ENCODE measurements at places on chromosomes 11 and 22.

DNA sequence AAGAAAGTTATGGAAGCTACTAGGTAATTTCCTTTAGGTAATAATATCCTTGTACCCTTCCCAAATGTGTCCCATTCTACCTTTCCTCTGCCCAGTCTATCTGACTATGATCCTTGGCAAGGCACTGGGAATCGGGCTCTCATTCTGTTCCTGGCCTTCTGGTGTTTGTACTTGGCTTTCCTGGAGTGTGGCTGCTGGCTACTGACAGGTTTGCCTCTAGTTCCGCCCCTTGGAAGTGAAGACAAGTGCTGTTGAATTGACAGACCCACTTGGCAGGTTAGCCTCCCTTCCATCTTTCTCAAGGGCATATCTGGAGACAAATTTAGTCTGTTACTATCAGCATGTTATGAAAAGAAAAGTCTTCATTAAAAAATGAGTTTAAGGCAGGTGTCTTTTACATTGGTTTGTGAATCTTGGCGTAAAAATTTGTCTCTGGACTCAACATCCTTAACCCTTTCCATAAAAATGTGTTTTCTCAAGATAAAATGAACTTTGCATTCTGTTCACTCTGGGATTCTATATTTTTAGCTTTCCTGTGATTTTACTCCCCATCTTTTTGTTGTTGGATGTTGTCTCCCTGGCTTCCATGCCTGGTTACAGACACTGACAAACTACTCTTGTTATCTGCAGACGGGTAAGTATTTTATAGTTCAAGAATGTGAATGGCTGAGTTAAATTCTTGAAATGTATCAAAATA, 287.4 kb upstream of the PDGFD start:
- no peak for DNase-seq

DNA sequence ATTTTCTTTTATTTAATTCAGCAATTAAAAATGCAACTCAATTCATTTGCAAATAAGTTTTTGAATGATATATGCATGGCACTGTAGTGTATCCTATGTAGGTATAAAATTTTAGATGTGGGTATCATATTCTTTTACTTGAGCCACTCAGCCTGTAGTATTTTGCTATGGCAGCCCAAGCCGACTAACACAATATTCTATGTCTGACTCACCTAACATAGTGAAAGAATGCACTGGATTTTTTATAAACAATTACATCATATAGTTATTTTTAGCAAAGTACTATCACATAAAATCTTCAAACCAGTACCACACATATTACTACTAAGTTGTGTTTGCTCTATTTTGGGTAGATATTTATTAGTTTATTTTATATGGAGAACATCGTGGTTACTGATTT, 21.9 kb upstream of the GRIA4 start:
- no peak for DNase-seq

- peak; percentile 41 for DNase-seq
Observed at GRCh38 chr11:36492724-36493304, 17.3 kb downstream of the TRAF6 start.

DNA sequence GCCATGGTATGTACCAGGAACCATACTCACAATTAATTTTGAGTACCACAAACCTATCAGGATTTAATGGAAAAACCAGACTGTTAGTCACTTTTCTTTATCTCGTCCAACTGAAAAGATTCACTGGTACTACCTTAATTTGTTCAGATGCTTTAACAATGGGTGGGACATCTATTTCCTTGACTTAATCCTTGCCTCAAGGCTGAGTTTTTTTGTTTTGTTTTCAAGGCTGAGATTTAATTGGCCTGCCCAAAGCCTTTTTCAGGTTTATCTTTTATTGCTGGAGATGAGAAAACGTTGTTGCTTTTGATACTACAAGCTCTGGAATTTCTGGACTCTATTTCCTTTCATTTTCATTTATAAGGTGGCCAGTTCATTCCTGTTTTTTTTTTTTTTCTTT, 50.4 kb downstream of the NELL1 start:
- no peak for DNase-seq

GRCh38 chr22:39613549-39613921, 43.0 kb downstream of the CACNA1I start:
- no peak for DNase-seq

DNA sequence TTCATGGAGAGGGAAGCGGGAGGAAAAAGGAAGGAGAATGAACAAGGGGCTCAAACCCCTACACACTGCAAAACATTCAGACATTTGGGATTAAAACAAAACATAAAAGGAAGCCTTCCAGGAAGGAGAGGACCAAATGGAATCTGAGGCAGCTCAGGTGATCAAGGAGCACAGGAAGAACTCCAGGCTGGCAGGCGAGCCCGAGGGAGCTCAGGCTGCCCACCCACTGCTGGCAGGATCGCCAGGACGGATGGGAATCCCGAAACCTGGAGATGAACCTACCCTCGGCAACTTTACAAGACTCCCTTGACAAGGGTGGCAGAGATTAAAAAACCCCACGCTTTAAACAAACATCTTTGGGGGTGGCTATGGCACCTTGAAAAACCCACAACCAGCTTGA, 5.0 kb upstream of the PYGM start:
- DNase-seq = no peak

GRCh38 chr11:34667810-34668582, 47.1 kb downstream of the EHF start:
- DNase-seq = no peak

GRCh38 chr11:103325686-103326069, 216.5 kb downstream of the DYNC2H1 start:
- DNase-seq = no peak

DNA sequence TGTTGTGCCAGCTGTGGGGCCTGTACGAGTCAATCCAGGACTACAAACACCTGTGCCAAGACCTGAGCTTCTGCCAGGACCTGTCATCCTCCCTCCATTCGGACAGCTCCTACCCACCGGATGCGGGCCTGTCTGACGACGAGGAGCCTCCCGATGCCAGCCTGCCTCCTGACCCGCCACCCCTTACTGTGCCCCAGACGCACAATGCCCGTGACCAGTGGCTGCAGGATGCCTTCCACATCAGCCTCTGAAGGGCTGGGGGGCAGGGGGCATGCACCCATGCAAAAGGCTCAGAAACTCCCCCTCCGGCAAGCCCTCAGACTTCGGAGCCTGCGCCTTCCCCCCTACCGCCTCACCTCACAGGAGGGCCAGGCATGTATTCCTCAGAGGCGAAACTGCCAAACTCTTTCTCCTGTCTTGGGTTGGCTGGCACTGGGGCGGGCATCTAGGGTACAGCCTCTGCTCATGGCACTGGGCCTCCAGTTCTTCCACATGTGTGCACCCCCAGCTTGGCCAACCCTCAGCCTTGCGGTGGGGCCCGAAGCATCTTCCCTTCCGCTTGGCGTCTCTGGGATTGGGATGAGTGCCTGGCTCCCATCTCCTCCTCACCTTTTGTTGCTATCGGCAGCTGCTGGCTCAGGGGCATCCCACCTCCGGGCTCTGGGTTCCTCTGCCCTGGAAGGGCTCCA, 1.2 kb downstream of the FAM89B start:
- peak; percentile 55 for DNase-seq

GRCh38 chr11:66465373-66466224, 1.1 kb upstream of the PELI3 start:
- DNase-seq = no peak

DNA sequence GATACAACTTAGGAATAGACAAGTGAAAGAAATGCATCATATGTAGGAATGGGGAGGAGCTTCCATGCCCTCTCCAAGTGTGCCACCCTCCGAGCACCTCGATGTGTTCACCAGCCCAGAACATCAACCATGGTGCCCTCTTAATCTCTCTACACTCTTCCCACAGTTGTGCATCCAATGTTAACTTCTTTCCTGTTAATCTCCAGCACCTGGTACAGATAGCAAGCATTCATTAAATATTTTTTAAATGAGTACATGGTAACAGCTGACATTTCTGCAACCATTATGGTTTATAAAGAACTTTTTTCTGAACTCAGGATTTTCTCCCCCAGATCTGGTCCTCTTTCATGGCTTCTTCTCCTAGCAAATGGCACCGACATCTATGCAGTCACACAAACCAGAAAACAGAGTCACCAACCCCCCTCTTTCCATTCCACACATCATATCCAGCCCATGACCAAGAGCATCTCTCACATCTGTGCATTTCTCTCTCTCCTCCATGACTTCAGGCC, 118.1 kb upstream of the CLPB start:
- no peak for DNase-seq

GRCh38 chr11:113377681-113378412, 9.7 kb upstream of the ANKK1 start:
- no peak for DNase-seq

DNA sequence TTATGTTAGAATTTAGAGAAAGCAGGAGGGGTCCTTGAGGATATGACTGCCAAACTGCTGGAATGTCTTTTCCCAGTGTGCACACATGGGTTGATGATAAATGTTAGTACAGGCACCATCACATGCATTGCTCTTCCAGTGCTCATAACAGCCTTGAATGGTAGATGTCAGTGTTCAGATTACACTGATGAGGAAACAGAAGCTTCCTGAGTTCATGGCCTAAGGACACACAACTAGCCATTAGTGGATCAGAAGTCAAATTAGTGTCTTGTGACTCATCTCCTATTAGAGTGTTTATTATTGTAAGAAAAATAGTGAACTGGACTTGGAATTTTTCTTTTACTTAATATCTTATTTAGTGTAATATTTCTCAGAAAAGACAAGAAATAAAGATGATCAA, 241.5 kb downstream of the DDX10 start:
- DNase-seq = no peak

- no peak for DNase-seq
Observed at GRCh38 chr22:40033586-40034380, 39.0 kb downstream of the FAM83F start.

DNA sequence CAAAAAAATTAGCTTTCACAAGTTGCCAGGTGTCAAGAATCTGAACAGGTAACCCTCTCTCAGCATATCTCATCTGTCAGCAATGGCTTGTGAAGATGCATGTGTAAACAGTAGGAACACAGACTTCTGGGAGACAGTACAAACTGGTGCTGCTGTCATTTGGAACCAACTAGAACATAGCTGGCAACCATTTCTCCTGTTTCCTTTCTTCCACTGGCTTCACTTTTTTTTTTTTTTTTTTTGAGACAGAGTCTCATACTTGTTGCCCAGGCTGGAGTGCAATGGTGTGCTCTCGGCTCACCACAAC, 2.1 kb upstream of the PIK3C2A start:
- no peak for DNase-seq

- no peak for DNase-seq
Observed at GRCh38 chr11:112718483-112718882, 242.7 kb upstream of the NCAM1 start.

DNA sequence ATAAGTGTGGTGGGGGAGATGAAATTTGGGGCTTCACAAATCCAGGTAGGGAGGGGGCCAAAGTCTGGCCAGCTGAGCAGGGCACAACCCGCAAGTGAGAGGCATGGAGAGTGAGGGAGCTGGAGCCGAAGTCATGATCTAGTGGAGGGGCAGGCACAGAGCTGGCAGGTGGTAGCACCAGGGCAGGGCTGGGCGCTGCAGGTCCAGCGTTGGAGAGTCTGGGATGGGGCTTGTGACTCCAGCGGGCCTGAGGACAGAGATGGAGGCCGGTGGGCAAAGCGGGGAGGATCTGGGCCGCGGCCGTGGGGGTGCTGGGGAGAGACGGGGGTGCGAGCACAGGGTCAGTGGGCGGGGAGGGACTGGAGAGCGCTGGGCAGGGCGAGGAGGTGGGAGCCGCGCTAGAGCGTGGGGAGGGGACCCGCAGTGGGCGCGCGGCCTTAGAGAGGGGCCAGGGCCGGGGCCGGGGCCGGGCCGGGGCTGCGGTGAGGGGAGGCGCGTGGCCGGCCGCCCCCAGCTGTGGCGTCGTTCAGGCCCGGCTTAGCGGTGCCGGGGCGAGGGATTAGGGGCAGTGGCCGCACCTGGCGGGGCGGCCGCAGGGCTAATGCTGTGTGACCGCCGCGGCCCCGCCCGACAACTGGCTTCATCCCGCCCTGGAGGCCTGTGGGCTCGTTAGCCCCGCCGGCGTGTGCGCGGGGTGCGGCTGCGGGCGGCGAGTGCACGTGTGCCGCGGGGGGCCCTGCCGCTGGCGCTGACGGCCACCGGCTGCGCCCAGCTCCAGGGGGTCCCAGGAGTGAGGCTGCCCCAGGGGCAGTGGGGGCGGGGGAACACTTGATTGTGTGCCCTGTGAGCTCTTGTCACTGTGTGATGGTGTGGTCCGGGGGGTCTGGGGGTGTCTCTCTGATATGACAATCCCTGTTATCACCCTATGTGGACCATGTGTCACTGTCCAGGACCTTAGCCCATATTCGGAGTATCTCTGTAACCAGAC, 23.6 kb upstream of the MYOD1 start:
- no peak for DNase-seq

GRCh38 chr22:25374869-25375268, 155.4 kb downstream of the CRYBB2 start:
- DNase-seq = no peak

DNA sequence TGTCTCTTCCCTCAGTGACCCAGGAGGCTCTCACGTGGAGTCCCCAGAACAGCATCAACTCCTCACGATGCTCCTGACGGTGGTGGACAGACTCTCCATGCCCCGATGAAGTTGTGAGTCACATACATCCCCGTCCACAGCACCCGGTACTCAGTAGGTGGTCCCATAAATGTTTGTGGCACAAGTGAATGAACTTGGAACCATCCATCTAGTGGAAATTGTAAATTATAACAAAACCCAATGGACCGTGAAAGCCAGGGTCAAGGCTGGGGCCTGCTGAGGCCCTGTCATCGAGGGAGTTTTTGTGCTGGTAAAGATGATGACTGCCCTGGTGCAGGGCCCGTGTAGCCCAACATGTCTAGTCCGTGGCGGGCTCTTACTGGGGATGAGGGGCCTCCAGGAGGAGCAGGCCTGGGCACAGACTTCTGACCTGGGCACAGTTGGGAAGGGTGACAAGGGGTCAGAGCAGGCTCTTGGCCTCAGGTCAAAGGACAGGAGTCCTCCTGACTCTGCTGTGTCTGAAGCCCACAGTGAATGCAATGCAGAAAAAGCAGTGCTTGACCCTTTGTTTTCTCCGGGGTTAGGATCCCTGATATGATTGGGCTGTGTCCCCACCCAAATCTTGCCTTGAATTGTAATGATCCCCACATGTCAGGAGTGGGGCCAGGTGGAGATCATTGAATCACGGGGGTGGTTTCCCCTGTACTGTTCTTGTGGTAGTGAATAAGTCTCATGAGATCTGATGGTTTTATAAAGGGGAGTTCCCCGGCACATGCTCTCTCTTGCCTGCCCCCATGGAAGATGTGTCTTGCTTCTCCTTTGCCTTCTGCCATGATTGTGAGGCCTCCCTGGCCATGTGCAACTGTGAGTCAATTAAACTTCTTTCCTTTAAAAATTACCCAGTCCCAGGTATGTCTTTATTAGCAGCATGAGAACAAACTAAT, 20.0 kb upstream of the SMIM38 start:
- DNase-seq = peak; percentile 44
